ENCODE measurements at places on chromosomes 2 and 18.

DNA sequence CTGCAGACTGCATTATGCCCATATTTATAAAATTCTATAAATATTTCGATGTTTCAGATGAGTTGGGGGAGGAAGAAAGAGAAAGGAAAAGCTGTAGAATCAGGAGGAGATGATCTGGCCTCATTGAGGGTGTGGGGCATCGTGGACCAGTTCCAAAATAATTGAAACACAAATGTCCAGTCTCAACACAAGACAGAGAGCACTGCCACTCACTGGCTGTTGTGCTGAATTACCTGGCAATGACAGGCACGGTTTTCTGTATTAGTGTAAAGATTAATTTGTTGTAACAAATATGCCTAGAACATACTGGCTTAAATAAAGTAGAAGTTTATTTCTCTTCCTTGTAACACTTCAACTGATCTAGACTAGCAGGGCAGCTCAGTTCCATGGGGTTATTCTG, 24.1 kb downstream of the POLE4 start:
- no peak for DNase-seq

- DNase-seq, result no peak
These were observed 317.5 kb upstream of the TRIB2 start for GRCh38 chr2:12399240-12399639.

DNA sequence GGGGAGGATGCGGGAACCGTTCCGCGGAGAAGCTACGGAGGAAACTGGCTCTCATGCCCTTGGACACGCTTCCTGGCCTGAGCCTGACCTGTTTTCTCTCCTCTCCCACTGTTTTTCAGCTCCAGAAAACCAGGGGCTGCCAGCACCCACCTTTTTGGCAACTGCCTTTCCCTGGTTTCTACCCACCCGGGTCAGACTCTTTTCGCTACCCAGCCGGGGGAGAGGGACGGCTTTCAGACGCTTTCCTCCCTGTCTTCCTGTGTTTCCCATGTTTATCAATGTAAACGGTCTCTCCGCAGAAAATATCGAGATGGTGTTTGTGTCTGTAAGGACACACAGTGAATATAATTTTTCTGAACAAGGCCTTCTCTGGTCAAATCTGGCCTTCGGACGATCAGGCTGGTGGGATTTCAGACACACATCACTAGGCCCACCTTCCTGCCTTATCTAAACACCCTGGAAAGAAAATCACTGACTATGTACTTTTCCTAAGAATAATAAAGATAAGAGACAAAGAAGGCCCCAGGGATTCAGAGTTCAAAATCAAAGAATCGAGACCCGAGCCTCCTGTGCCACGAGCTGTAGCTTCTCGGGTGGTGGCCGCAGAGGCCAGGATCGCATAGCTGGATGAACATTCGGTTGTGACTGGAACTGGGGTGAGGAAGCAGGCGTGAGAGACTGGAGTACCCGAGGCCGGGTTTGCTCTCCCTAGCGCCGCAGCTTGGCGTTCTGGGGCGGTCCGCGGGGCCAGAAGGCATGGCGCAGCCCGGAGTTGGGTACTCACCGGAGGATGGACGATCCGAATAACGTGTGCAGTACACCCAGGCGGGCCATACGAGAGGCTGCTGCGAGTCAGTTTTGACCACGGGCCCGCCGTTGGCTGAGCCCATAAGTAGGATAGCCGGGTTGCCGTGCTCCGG, 1.7 kb downstream of the EN1 start:
- DNase-seq, result no peak

DNA sequence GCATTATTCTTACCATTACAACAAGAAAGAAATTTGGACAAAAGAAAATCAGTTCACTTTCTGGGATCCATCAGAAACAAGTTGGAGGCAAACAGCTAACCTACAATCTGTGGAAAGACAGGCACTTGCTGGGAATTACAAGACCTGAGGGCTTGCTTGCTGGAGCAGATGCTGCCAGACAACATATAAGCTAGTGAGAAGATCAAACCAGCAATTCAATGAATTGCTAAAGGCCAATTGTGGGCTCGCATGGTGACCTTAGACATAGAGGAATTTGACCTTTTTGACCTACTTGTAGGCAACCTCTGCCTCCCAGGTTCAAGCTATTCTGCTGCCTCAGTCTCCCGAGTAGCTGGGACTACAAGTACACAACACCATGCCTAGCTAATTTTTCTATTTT, 921.2 kb upstream of the CNTNAP5 start:
- no peak for DNase-seq

DNA sequence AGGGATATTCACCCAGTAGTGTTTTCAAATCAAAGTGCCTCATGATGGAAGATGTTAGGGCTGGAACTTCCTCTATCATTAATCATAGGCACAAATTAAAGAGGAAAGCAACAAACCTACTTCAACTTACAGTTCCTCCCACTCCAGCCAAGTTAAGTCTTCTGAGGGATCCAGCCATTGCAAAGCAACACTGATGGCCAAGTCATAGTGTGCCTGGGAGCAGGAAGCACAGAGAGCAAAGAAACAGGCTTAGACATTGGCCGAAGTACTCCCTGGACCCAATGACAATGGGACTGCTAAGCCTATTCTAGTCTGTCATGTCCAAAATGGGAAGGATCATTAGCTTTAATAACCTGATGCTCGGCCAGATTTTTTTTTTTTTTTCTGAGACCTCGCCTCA, 7.0 kb downstream of the C2orf80 start:
- DNase-seq, result no peak

DNA sequence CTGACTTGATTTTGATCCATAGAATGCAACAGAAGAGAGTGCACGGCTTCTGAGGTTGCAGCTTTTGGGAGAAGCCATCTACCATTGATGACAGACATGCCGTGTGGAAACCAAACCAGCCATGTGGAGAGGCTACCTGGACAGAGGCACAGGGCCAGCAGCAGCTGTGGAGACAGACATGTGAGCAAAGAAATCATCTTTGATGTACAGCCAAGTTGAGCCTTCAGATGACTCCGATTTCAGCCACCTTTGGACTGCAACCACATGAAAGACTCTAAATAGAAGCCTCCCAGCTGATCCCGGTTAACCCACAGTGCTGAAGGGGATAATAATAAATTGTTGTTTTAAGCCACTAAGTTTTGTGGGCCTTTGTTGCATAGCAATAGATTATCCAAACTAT, 54.2 kb downstream of the TSN start:
- DNase-seq, result no peak

DNA sequence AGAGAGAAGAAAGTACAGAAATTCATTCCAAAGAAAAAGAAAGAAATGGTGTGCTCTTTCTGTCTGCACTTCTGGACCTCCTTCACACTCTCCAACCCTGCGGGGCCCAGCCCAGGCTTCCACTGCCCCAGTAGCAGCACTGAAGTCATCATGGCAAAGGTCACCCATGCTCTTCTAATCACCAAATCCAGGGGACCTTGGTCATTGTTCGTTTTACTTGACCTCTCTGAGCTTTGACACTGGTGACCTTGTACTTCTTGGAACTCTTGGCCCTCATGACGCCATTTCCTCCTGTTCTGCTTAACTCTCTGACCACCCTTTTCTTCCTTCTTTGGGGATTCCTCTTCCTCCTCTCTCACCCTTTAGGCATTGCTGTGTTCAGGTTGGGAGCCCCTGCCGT, 105.6 kb downstream of the SMAD7 start:
- no peak for DNase-seq

- no peak for DNase-seq
These were observed 3.2 kb downstream of the CD226 start for GRCh38 chr18:69944436-69944835.

Measured in stimulated activated CD8-positive, alpha-beta memory T cell treated with anti-CD3 and anti-CD28 coated beads, Interleukin-7, amount 100 ng/mL, for 24 hours (primary cell).